Suprapubic skin (tissue), 4 donors: ENCODE measurements at places on chromosomes 7 and 10.

DNA sequence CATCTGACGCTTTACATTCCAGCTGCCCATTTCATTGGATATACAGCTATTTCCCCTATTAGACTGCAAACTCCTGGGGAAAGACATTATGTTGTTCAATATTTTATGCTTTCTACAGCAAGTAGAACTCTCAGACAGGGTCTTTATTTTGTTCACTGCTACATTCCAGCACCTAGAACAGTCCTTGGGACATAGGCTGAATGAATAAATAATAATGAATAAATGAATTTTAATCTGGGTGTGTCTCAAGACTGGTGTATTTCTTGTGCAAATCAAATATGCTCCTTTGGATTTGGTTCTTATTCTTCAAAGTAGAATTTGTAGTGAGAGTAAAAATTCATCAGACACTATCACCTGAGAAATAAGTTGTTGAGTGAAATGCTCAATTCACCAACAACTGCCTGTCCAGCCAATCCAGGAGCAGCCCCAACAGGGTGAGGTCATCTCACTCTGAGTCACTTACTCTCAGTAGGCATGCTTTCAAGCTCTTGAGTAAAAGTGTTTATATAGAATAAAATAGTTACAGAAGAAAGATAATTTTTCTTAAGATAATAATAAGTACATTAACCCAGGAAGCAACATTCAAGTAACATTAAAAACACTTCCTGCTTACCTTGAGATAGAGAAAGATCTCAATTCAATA, 287.5 kb upstream of the NPVF start:
- no peak for DNase-seq

GRCh38 chr7:41156268-41156667, 546.6 kb downstream of the INHBA start:
- DNase-seq = no peak

GRCh38 chr10:43255634-43256431, 11.0 kb downstream of the RASGEF1A start:
- DNase-seq = no peak

- DNase-seq = no peak
Measured at GRCh38 chr7:78985509-78985908, 468.0 kb downstream of the MAGI2 start.

GRCh38 chr7:25597946-25598345, 369.7 kb upstream of the NPVF start:
- no peak for DNase-seq

DNA sequence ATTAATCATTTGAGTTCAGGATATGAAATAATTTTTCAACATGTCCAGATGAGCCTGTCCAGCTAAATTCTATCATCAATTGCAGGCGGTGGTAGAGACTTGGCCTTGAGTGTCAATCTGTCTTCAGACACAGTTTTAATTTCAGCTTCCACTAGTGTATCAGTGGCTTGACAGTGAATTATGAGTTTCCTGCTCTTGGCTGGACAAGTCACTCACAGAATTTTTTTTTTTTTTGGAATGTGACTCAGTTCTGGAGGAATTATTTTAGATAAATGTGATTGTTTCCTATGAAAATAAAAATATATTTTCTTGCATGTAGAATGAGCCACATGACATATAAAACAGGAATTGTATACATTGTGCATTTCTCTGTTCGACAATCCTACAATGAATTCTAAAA, 319.9 kb upstream of the AKR1E2 start:
- DNase-seq = no peak

DNA sequence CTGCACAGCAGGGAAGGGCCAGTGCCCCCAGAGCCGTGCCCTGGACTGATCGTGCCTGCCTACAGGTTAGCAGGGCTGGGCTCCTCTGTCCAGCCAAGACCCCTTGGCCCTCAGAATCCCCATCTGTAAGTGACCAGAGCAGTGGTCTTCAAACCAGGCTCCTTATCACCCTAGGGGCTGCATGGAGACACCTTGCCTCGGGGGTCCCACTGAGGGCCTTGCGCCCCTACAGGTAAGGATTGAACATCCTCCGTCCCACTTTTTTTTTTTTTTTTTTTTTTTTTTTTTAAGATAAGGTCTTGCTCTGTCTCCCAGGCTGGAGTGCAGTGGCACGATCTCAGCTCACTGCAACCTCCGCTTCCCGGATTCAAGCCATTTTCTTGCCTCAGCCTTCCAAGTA, 32.6 kb upstream of the RADIL start:
- no peak for DNase-seq

DNA sequence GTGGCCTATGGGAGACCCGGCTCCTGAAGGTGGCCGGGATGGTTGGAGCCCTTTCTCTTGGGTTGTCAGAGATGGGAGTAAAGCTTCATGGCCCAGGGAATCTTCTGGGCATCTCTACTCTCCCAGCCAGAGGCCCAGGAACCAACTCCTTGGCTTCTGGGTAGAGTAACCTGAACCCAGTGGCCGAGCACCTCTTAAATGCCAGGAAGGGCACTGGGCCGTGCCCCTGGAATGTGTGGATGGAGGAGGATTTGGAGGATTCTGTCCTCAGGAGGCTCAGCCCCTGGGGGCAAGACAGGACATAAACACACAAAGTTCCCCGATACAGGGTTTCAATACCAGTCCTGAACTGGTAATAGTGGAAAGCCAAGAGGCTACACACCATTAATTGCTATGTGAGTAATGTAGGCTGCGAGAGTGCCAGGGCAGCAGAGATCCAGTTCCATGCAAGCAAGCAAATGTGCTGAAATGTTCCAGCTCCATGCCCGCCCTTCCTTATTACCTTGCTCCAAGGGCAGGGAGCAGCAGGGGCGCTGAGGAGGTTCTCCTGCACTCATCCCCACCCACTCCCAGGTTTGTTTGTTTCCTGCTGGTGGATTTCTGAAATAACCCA, 1.2 kb downstream of the PALD1 start:
- DNase-seq = no peak

- no peak for DNase-seq
Measured at GRCh38 chr10:16518822-16519221, 2.9 kb downstream of the C1QL3 start.

DNA sequence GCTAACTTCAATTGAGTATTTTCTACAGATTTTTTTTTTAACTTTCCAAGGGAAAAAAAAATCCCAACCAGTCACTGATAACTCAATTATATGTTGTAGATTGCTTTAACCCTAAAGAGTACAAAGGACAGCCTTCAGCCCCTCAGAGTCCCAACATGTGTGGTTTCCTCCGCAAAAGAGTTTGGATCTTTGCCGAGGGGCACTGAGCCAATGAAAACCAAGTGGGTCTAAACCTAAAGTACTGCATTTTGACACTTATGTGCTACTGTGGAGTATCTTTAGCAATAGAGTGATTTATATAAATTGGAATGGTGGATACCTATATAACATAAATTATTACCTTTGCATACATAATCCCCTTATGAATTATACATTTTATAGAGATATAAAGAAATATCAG, 91.5 kb downstream of the SEMA3D start:
- DNase-seq = no peak

DNA sequence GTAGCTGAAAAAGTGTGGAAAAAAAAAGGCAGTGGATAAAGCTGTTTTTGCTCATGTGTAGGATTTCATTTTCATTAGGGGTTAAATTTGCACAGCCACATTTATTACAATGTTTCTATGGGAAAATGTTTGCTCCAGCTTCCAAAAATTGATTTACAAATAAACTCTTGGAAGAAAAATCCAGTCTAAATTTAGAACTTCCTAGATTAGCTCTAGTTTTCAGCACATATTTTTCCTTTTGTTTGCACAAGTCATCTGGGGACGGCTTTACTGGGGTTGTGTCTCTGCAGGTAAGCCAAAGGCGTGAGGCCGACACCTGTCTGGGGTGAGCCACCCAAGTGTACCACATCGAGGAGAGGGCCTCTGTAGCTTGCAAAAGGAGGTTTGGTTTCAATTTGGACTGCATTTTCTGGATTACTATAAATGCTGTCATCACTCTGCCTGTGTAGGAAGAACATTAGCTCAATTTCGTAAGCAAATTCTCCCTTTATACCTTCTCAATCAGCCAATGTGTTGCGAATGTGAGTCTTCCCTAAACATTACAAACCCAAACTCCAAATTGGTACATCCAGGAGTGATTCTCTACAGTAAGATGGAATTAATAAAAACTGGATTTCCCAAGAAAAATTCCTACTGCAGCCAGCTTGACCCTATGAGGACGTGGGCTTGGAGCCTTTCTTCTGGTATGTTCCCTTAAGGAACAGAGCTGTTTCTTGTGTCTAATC, 89.5 kb upstream of the ZNF438 start:
- no peak for DNase-seq

GRCh38 chr7:86949052-86949778, 110.2 kb downstream of the ELAPOR2 start:
- DNase-seq = no peak

GRCh38 chr10:1734288-1734687, 3.0 kb downstream of the ADARB2 start:
- no peak for DNase-seq

GRCh38 chr7:46440186-46440585, 519.1 kb upstream of the IGFBP3 start:
- no peak for DNase-seq

GRCh38 chr7:125059861-125060456, 130.3 kb upstream of the POT1 start:
- no peak for DNase-seq

- DNase-seq = no peak
Measured at GRCh38 chr7:27442455-27442854, 199.9 kb downstream of the EVX1 start.

DNA sequence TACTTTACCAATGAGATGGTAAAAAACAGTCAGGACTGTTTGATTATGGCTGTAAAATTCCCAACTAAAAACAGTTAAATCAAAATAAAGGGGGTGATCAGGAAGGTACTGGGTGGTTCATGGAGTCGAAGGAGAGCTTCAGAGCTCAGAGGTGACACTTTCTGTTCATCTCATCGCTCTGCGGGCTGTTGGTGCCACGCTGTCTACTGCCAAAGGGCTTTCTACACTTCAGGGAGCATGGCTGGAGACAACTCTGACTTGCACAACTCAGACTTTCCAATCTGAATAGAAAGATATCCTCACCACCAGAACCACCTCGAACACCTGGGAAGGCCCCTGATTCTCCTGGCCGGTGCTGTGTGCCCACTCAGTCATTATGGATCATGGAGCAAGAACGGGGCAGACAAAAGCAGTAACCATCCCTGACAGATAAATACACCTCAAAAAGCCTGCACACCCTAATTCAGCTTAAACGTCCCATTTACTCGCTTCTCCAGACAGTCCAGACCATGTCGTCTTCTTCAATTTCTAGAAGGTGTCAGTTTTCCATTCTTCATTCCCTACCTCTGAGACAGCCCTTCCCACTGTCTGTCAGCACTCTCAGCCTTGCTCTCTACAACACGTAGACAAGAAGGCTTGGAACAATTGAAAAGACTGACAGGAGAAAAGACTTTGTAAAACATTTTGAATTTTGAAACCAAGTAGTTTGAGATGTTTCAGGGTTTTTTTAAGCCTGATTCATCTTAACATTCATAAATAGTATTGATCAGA, 348.7 kb upstream of the NFE2L3 start:
- DNase-seq = no peak

GRCh38 chr7:67984326-67984725, 987.7 kb downstream of the TYW1 start:
- no peak for DNase-seq

- peak; percentile 32 for DNase-seq
Measured at GRCh38 chr10:71432101-71432905, 35.6 kb downstream of the CDH23 start.

DNA sequence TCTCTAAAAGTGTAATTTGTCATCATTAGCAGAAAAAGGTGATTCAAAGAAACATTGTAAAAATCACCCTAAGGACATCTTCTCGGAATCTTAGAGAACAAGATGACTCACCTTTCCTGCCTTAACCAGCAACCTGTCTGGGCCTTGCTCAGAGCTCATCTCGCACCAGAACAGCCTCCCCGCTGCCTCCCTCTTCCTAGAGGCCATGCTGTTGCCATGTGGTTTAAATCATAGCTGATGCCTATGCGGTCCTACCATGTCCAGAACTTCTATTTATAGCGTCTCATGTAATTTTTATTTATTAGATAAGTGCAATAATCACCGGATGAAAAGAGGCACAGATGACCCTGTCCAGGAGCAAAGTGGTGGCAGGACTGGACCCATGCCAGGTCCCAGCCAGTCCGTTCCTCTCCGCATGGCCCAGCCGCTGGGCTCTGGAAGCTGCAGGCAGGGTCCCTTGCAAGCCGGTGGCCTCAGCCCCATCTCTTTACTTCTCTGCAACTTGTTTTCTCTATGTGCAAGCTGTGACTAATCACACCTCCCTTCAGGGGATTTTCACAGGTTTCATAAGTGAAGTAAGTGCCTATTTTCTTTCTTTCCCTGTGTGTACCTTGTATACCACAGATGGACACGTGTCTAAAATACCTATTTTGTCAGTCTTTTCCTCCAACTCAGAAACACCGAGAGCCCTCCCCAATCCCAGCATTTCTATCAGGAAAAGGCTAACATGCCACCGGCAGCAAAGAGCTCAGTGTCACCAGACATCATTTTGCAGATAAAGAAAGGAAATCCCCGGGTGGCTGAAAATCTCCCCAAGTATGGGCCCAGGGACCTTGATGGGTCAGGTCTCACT, 27.1 kb downstream of the KLF6 start:
- DNase-seq = peak; percentile 56

DNA sequence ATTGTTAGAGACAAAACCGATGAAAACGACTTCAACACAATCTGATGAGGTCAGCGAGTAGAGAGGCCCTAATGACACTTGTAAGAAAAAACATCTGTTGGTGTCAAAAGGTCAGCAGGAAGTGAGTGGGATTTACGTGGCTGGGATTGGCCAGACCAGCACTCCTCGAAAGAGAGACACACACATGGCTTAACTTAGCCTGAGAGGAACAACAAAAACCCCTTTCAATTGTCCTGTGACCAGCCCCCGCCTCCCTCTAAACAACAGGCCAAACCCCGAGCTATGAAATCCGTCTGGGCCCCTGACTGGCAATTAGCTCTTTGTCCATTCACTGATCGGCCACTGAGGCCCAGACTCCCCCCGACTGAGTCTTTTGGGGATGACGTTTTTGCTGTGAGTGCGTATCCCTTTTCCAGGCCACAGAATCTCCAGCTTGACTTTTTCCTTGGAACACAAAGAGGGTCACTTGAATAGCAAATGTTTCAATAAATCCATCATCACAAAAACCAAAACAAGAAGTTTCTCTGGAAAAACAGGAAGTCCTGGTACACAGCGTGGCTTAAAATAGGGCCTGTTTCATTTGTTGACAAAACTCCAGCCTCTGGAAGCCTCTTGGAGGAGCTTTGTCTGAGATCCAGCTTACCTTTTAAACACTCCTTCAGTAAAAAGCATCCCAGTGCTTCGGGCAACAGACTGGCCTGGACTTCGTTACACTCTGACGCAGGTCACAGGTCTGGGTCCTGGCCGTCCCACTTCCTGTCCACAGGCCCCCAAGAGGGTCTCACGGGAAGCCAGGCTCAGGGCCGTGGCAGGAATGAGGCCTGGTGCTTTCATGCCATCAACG, 103.0 kb downstream of the CTBP2 start:
- peak; percentile 93 for DNase-seq

- no peak for DNase-seq
Measured at GRCh38 chr7:134630893-134631292, 15.8 kb upstream of the BPGM start.

GRCh38 chr10:72124989-72125388, 36.6 kb upstream of the SPOCK2 start:
- no peak for DNase-seq
